Cardiac muscle cell (in vitro differentiated cells and primary cell): ENCODE measurements at places on chromosomes 1 and 21.

- DNase-seq: no peak
Observed at GRCh38 chr1:172887162-172887561, 163.6 kb downstream of the TNFSF18 start.

DNA sequence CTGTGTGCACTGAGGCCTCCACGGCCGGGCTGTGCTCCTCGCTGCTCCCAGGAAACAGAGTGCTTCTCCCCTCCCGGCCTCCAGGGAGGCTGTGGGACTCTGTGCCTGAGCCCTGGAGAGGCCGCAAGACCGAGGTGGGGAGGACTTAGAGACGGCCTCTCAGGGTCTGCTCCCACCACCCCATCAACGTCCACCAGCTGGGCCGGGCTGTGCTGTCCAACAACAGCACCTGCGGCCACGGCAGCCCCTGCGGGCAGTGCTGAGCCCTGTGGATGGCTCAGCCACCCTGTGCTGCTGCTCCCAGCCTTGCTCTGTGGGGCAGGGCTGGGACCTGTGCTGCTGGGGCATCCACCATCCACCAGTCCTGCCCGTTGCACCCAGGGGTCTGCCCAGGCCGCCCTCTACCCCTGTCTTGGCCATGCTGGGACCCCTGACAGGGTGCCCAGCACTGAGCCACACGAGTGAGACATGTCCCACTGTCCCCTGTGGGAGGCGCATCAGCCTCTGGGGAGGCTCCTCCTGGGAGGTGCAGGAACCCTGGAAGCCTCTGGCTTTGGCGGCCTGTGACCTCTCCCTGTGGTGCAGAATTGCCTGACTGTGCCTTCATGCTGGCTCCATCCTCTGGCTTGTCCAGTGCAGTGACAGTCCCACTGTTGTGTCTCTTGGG, 31.2 kb upstream of the LRRC3 start:
- DNase-seq: no peak

DNA sequence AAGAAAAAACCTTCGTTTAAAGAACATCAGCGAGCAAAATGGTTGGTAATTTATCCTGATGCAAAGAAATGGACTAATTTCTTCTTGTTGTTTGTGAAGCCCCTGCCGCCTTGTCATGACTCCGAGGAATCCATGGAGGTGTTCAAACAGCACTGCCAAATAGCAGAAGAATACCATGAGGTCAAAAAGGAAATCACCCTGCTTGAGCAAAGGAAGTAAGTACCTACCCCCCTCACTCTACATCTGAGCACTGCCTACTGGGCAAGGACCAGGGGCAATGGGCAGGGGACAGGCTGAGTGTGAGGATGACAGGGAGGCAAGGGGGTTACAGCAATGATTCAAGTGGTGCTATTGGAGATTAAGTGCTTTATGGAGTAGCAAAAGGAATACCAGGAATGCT, 29.4 kb downstream of the MAP3K7CL start:
- no peak for DNase-seq

- DNase-seq: no peak
Observed at GRCh38 chr1:226671277-226671676, 67.8 kb downstream of the ITPKB start.

DNA sequence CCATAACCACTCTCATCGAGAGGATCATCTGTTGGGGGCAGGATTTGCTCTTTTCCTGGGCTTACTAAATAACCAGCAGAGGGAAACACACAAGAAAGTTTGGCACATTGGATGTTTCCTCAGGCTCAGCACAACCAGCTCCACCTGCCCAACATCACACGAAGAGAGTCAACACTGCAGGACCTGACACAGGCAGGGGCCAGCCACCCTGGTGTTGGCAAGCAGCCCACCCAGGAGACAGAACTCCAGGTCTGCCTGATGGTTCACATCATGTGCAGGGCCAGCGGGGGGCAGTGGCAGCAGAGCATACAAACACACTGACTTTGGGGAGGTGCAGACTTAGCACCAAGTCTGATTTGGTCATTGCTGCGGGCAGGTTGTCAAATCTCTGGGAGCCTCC, 182.3 kb upstream of the GALNT2 start:
- DNase-seq: peak; percentile 28
